Posterior cingulate gyrus (tissue), 11 donors: ENCODE measurements at places on chromosomes 5 and 9.

DNA sequence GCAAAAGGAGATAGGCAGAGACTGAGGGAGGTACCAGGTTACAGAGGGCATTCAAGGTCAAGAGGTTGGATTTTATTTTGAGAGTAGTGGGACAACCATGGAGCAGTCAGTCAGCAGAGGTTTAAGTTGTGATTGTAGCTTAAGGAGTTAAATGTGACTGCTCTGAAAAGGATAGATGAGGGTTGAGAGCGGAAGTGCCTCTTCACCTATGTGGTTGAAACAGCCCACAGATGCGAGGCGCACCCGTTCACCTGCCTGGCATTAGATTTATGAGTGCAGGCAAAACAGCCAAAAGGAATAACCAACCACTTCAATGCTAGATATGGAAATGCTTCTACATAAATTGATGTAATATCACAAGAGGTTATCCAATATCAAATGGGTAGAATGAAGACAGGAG is 8.4 kb downstream of the ZNF474 start:
- no peak for DNase-seq

DNA sequence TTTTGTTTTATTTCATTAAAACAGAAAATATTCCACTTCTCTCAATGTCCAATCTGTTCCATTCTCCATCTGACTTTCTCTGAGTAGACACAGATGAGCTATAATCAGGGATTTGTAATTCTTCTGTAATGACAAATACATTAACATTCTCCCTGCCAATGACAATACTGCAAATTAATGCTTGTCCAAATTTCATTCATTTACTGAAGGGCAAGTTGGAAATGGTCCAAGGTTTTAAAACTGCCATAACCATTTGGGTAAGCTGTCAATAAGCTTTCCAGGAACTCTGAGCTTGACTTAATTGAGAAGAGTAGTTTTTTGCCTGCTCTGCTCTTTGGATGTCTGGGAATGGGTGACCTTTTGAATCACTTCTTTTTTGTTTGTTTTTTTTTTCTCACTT is 253.5 kb downstream of the DMRTA1 start:
- DNase-seq: no peak

DNA sequence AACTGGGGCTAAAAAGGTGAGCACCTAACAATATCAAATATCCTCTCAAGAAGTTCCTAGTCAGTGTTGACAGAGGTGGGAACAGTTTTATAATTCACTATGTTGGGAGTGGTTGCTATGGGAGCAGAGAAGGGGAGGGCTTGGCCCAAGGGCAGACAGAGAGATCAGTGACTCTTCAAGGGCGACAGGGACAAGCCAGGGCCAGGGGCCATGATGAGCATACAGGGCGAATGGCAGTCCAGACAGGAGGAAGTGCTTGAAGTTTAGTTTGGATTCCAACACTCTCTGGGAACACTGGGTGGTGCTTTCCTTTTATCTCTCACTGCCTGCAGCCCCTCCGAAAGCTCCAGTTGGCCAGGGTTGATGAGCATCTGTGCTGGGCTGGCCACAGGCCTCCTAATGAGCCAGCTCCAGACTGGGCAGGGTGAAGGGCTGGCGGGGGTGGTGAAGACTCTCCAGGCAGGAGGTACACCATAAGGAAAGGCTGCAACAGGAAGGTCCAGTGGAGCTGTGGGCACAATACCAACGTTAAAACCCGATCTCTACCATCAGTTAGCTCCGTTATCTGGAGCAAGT is 111.3 kb downstream of the TMEM174 start:
- DNase-seq: no peak

DNA sequence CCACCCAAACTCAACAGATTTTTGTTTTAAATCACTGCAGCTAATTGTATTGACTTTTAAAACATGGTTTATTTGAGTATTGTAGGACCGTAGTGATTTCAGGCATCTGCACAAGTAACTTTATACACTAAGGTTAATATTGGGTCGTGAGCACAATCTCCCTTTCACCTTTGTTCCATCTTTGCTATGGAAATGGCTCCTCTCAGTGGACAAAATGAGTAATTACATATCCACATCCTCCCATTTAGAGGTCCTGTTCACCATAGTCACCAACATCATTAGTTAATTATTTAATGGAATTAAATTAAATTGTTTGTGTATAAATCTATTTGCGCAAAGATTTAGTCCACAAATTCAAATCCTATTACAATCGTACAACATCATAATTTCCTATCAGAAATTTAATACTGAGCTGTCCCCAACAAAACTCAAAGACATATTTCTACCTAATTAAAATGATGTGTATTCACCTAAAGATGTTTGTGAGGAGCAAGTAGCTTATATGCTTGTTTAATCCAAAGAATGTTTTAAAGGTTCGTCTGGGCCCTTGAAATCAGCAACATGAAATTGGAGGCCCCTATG is 173.0 kb upstream of the DAPK1 start:
- DNase-seq: no peak

- no peak for DNase-seq
Observed at GRCh38 chr5:105259581-105260217, 1697.1 kb upstream of the NUDT12 start.

DNA sequence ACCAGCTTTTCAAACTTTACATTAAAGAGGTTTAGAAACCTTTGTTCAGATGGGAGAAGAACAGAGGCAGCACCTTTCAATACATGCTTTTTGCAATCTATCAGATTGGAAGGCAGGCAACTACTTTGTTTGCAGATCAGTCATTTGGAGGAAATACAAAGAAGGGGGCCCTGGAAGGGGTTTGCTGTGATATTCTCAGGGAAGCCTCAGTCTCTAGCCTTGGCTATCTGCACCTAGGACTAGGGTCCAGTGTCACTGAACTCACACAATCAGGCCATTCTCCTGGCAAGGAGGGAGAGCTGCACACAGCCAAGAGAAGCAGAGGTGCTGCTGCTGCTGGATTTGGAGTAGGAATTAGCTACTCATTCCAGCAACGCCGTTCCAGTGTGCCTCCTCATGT is 79.5 kb downstream of the CRB2 start:
- no peak for DNase-seq
